Stimulated activated CD4-positive, alpha-beta T cell treated with anti-CD3 and anti-CD28 coated beads, Interleukin-4, amount 100 ng/mL, for 1 hour (primary cell): ENCODE measurements at places on chromosomes 2 and 18.

DNA sequence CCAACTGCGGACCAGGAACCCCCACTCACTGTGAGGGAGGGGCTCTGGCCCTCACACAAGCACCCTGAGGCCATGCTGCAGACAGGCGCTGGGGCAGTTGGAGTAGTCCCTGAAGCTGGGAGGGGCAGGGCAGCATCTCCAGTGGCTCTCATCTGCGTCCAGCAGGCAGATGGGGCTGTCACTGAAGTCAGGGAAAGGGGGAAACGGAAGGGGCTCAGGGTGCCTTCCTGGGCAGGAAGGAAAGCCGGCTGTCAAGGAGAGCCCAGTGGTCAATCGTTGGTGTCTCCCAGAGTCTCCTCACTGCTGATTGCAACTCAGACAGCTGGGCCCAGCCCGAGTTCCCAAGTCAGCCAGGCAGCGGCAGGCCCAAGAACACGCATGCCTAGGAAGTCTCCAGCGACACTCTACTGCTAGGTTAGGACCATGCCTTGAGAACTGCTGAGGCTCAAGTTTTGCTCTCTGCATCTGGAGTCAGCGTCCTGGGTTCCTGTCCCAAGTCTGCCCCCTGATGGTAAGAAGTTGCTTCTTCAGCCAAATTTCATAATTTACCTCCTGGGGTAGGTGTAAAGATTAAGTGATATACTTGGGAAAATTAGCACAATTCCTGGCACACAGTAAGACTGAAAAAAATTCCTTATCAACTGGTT, 27.4 kb upstream of the NMUR1 start:
- DNase-seq: peak; percentile 24

GRCh38 chr18:4417714-4418113, 37.4 kb downstream of the DLGAP1 start:
- no peak for DNase-seq

GRCh38 chr2:116687371-116687770, 1127.1 kb upstream of the DDX18 start:
- DNase-seq: no peak

GRCh38 chr18:47528343-47528742, 276.9 kb upstream of the SKOR2 start:
- no peak for DNase-seq

GRCh38 chr2:219209236-219210195, 2.9 kb downstream of the ZFAND2B start:
- DNase-seq: no peak
